ENCODE measurements at places on chromosomes 5 and 9.

GRCh38 chr5:95760273-95761191 lies 29.4 kb downstream of the RHOBTB3 start:
- peak; percentile 56 for DNase-seq

GRCh38 chr5:149824846-149825245 lies 94.7 kb downstream of the PPARGC1B start:
- peak; percentile 19 for DNase-seq

- peak; percentile 92 for DNase-seq
These were observed 60.2 kb downstream of the FBXO38 start for GRCh38 chr5:148443998-148444397.

GRCh38 chr9:117739624-117740347 lies 35.6 kb downstream of the TLR4 start:
- DNase-seq: no peak

Data from eye (tissue), 1 donor.